ENCODE measurements at places on chromosomes 5 and 9.

- DNase-seq = no peak
Observed at GRCh38 chr5:120304663-120305062, 159.4 kb upstream of the PRR16 start.

- DNase-seq = no peak
Observed at GRCh38 chr5:101637599-101637998, 658.5 kb downstream of the SLCO4C1 start.

- no peak for DNase-seq
Observed at GRCh38 chr9:94870465-94870792, 143.9 kb downstream of the AOPEP start.

DNA sequence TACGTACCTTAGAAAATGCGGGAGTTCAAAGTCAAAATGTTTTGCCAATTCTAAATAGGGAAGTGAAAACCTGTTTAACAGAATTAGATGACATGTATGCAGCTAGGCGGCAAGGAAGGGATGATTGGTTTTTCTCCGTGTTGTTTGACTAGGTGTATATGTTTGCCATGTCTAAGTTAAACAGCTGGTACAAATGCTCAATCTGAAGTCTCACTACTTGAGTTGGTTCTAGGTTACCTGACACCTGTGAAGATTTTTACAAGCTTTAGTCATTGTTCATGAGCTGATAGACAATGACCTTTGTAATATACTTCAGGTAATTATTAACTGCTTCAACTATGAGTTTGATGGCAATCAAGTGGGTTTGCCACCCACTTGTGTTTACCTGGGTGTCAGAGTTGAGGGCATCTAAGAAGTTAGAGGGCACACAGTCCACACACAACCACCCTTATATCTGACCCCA is 74.3 kb downstream of the SLC44A1 start:
- DNase-seq = peak; percentile 24

- DNase-seq = no peak
Observed at GRCh38 chr9:126521551-126521950, 92.2 kb upstream of the LMX1B start.

DNA sequence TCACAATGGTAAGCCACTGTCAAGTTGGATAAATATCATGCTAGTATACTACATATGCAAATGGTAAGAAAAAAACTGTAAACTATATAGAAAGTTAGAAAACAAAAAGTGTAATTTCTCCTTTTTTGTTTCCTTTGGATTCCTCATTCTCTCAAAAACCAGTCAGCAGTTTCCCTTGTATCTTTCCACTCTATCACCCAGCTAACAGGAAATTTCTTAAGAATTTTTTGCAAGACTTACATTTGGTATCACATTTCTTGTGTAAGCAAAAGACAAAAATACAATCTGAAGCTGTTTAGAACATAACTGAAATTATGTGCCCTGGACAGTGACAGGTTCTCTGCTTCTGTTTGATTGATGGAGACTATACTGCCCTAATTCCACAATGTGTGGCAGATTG is 25.2 kb upstream of the MSH3 start:
- no peak for DNase-seq

- DNase-seq = no peak
Observed at GRCh38 chr5:5145651-5146529, 5.8 kb downstream of the ADAMTS16 start.

GRCh38 chr9:79857188-79857587 is 285.4 kb downstream of the TLE4 start:
- no peak for DNase-seq

- no peak for DNase-seq
Observed at GRCh38 chr5:72210888-72211678, 103.8 kb downstream of the MAP1B start.

DNA sequence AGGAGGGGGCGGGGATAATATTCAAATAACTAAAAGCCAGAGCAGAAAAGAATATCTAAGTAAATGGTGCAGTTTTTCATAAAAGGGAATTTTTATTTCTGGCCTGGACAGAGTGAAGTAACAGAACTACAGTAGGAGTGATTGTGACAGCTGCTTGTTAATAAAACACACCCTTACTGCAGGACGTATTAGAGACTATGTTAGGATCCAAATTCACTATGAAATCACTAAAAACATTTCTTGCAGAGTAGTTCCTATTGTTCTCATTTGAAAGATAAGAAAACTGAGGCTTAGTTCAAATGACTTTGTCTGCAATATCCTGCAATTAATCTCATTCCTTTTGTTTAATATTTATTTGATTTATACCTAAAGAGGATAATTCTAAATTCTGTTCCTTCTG is 39.5 kb downstream of the FAM174A start:
- no peak for DNase-seq

DNA sequence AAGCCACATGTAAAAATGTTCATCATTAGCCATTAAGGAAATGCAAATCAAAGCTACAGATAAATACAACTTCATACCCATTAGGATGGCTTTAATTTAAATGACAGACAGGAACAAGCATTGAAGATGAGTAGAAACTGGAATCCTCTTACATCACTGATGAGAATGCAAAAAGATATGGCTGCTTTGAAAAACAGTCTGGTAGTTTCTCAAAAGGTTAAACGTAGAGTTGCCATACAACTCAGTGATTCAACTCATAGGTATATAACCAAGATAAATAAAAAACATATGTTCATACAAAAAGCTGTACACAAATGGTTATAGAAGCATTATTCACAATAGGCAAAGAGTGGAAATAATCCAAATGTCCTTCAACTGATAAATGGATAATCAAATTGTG is 228.8 kb upstream of the ZNF462 start:
- no peak for DNase-seq

DNA sequence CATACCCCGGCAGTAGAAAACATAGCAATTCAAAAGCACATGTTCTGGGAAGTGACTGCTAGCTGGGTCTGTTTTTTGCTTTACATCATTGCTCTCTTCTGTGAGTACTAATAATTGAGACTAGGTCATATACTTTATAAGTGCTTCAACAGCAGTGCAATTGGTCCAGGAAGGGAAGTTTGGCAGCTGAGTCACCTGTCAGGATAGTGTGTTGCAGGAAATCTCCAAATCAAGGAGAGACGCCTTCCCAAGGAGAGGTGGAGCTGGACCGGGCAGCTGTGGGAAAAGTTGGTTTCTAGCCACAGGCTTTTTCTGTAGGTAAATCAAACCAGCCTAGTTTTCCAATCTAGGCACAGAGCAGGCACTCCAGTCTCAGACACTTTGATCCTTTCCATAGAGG is 330.1 kb downstream of the ENC1 start:
- no peak for DNase-seq

GRCh38 chr9:90770182-90770738 is 31.4 kb upstream of the SYK start:
- no peak for DNase-seq

DNA sequence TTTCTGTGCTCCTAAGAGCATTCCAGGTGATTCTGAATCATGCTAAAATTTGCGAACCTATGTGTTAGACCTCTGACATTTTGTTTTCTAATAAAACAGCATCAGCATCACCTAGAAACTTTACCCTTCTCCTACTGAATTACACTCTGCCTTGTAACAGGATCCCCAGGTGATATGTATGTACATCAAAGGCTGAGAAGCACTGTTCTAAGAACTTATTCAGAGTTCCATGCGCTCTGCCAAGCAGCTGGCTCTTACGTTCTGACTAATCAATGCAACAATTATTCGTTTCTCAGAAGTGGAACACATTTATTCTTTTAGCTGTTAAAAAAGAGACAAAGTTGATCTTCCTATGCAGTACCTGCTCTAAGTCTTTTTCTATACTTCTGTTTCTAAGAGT is 228.6 kb downstream of the SLF1 start:
- no peak for DNase-seq

- no peak for DNase-seq
Observed at GRCh38 chr5:91366551-91366950, 16.6 kb downstream of the ARRDC3 start.

- no peak for DNase-seq
Observed at GRCh38 chr9:87684627-87685219, 41.2 kb upstream of the CTSL start.

GRCh38 chr5:75610201-75610600 is 1.1 kb upstream of the ANKDD1B start:
- DNase-seq = no peak

DNA sequence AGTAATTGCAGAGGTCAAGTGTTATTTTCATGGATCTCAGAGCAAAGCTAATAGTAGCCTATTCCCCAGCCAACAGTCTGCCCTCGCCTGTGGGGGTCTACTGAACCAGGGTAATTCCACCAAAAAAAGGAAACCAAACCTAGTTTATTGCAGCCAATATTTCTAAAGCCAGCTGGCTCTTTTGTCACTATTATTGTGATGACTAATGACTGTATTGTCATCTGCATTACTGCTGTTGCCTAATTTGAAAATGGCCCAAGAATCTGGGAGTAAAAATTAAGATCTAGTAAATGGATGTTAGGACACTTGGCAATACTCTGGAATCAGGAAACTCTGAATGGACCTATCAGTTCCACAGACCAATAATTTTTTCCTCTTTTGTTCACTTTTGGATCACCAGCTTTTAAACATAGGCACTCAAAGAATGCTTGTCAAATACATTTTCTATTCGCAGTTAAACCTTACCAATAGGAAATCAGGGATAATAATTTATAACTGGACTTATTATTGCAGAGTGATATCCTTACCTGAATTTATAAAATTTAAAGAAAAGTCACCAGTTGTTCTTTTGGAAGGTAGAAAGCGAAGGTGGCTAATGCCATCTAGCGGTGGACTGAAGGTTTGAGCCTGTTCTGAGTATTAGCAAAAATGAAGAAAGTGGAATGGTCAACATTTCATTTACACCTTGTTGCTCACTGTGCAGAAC is 69.2 kb downstream of the SYK start:
- DNase-seq = no peak

GRCh38 chr9:33170464-33171415 is 3.6 kb upstream of the B4GALT1 start:
- DNase-seq = peak; percentile 38

DNA sequence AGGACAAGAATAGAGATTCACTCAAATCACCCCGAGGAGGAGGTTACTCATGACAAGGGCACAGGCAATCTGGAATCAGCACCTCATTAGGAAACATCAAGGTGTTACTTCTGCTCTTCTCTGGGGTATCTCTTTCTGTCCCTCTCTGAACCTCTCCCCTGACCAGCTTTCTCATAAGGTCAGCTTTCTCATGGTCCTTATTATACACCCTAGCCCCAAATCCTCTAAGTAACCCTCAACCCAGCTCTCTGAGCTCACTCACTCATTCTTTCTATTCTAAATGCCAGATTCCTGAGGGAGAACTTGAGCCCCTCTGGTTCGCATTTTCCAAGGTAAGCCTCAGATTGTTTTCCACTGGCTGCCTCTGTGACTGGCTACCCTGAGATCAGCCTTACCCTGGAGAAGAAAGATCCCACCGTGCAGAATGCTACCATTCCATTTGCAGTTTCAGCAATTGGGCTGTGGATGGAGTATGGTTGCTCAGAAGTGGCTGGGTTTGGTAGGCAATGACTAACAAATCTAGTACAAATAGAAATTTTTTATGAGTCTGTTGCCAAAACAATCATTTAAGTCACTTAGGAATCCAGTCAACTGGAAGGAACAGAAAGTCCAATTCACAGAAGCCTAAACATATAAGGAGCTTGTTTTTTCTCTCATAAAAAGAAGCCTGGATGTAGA is 9.0 kb upstream of the TIMD4 start:
- no peak for DNase-seq

- no peak for DNase-seq
Observed at GRCh38 chr5:116502616-116503015, 72.0 kb downstream of the SEMA6A start.

DNA sequence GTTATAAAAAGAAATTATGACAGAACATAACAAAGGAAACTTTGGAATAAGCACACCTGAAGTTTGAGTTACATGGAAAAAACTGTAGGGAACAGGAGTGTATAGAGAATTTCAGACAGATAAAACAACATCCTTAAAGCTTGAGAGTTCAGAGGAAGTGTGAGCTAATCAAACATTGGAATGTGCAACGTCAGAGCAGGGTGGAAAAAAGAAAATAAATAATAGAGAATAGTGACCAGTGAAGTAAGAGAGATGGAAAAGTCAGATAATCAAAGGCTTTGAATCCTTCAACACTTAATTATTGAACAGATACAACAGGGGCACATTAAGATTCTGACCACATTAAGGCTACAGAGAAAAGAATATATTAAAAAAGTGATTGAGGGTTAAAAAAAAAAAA is 128.5 kb upstream of the CDH10 start:
- DNase-seq = no peak

Measured in DMS153 (cell line).